ENCODE measurements at places on chromosomes 6 and 20.

GRCh38 chr6:145631374-145631773, 103.9 kb downstream of the EPM2A start:
- DNase-seq, result no peak

GRCh38 chr6:144317736-144318135, 32.6 kb downstream of the UTRN start:
- no peak for DNase-seq

DNA sequence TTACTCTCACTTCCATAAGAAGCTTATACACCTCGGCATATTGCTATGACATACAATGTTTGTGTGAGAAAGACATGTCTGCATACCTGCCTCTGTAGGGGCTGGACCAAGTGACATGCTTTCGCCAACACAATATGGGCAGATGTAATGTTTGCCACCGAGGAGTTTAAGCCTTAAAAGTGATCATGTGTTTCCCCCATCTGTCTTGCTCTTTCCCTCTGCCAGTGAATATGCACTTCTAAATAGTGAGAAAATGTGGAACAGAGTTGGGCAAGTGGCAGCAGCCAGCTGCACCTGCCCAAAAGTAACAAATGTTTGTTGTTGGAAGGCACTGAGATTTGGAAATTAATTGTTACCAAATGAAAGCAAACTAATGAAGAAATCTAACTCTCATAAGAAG, 274.8 kb upstream of the BTBD3 start:
- no peak for DNase-seq

DNA sequence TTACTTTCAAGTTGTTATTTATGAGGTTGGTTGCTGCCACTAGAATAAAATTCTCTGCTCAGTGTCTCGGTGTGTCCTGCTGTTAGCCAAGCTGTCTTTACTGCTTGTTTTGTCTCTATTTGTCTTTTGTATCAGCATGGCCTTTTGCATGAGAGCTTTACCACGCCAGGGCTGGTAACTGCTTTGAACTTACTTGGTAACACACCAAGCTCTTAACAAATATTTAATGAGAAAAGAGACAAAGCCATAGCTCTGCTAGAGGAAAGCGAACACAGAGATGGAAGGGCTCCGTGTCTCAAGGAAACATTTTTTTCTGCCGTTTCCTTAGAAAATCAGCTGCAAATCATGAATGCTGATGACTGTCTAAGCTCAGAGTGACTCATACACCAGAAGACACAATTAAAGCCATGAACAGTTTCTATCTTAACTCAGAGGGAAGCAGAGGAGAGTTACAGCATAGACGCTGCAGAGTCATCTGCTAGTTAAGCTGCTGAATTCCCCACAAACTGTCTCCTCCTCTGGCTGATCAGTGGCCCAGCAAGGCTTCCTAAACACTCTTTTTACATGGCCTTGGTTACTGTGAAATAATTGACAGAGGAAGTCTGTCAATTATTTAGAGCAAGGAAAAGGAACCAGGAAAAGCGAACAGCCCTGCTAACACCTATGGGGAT, 44.8 kb downstream of the AGPAT4 start:
- DNase-seq, result no peak

GRCh38 chr20:48624315-48625020, 203.3 kb downstream of the PREX1 start:
- no peak for DNase-seq

DNA sequence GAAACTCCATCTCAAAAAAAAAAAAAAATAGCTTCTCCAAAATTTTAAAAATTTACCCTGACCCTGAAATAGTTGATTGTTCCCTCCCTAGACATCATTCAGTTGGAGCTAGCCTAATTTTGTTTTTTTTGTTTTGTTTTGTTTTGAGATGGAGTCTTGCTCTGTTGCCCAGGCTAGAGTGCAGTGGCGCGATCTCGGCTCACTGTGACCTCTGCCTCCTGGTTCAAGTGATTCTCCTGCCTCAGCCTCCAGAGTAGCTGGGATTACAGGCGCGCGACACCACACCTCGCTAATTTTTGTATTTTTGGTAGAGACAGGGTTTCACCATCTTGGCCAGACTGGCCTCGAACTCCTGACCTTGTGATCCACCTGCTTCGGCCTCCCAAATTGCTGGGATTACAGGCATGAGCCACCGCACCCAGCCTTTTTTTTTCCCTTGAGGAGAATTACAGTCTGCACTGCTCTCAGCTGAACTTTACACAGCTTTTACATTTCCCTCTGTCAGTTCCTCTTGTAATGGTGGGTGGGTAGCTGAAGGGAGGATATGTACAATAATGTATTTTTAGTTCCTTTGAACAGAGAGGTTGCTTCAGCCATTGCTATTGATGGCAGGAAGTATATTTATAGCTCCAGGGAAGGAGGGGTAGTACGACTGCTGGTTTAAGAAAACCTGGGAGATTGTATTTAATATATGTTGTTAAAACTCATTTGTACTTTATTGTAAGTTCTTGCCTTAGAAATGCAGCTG, 27.7 kb downstream of the PTPRA start:
- no peak for DNase-seq

DNA sequence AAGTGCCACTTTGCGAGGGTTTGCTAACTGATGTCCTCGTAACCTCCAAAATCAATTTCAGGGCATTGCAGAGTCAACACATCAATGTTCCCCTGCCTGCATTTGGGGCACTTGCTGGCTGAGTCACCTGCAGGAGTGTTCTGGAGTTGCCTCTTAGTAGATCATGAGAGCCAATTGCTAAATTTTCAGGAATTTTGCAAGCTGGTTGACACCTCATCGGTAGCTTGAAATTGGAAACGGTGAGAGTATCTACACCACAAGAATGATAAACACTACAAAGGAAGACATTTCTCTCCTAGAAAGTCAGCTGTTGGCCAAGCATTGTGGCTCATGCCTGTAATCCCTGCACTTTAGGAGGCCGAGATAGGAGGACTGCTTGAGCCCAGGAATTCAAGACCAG, 10.8 kb upstream of the BFSP1 start:
- DNase-seq, result no peak

- no peak for DNase-seq
These were observed 532 bp upstream of the NPBWR2 start for GRCh38 chr20:64107736-64108457.

DNA sequence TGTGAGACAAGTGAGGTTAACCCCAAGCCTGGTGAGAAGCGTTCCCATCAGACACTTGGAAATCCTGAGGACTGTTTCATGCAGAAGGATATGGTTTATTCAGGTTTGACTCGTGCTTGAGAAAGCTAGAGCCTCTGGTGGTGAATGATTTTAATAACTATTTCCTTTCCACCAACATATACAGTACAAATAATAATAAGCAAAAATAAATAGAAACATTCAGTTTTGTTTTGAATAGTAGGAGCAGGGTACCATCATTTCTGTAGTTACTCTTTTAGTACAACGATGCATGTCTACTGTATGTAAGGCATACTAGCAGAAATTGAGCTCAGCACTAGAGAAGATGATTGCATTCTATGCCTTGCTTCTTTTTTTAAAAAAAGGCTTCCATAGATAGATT, 33.5 kb downstream of the PLG start:
- no peak for DNase-seq

DNA sequence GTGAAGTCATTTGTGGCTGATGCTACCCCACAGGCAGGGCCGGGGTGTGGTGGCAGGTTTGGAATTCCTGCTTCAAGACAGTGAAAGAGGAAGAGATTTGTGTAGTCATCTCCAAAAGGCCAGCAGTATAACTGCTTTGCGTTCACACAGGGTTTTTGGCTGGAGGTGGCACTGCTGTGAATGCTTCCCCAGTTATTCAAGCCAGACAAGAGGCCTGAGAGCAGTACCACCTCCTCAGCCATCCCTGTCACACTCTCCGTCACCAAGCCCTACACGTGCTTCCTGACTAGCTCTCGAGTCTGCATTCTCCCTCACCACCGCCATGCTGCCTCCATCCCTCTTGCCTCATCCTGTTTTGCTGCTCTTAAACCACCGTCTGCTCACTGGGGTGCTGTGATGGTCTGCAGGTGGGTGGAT, 23.9 kb downstream of the ARMC2 start:
- DNase-seq, result peak; percentile 64

DNA sequence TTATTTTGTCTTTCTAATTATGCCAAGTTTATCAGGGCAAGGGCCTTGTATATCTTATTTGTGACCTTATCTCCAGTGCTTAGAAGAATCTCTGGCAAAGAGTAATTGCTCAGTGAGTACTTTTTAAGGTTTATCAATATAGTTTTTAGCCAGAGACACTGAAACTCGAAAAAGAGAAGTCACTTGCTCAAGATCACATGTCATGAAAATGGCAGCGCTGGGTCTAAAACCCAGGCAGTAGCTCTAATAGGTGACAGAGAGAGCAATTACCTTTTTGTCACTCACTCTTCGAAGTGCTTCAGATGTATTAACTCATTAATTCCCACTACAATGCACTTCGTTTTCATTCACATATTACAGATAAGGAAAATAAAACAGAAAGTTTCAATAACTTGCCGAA, 667.5 kb downstream of the DOK5 start:
- DNase-seq, result no peak

Data from activated CD8-positive, alpha-beta memory T cell treated with anti-CD3 and anti-CD28 coated beads for 24 hours (primary cell).